ENCODE measurements at places on chromosomes 13 and 19. TPM values are rescaled to one million over a fixed set of nuclear protein-coding genes. Genes with fewer than 3 reads are reported as not detected.

GRCh38 chr19:51531349-51532315, at the start of gene SIGLEC6:
Gene SIGLEC6, minus strand, starts transcription at chr19:51531670. Its CDS starts 22 bp downstream, at chr19:51531648.
- no peak for DNase-seq

GRCh38 chr13:63206461-63206860, 1790.8 kb upstream of the PCDH20 start:
- DNase-seq, result no peak

GRCh38 chr13:113768018-113768905, 9.2 kb downstream of the TMEM255B start:
- DNase-seq, result no peak

GRCh38 chr13:36549755-36550154, 117.5 kb downstream of the CCNA1 start:
- DNase-seq, result no peak

DNA sequence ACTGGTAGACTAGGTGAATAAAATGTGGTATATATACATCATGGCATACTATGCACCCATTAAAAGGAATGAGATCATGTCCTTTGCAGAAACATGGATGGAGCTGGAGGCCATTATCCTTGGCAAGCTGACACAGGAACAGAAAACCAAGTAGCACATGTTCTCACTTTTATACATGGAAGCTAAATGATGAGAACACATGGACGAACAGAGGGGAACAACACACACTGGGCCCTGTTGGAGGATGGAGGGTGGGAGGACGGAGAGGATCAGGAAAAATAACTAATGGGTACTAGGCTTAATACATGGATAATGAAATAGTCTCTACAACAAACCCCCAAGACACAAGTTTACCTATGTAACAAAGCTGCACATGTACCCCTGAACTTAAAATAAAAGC, 780.0 kb downstream of the DACH1 start:
- no peak for DNase-seq

DNA sequence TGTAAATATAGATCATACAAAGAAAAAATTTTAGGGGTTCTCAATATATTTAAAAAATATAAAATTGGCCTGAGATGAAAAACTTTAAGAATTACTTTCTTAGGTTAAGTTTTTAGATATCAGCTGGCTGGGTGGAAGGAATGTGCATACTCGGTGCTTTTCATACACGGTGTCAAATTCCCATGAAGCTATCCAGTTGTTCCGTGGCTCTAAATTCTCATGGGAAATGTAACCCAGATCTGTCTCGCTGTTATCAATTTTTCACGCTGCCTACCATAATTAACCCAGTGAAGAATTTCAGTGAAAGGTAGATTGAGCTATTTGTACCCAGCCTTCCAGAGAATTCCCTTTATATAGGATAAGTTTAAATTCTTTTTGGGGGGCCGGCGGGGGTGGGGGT, 11.6 kb upstream of the ZNF835 start:
- DNase-seq, result no peak

DNA sequence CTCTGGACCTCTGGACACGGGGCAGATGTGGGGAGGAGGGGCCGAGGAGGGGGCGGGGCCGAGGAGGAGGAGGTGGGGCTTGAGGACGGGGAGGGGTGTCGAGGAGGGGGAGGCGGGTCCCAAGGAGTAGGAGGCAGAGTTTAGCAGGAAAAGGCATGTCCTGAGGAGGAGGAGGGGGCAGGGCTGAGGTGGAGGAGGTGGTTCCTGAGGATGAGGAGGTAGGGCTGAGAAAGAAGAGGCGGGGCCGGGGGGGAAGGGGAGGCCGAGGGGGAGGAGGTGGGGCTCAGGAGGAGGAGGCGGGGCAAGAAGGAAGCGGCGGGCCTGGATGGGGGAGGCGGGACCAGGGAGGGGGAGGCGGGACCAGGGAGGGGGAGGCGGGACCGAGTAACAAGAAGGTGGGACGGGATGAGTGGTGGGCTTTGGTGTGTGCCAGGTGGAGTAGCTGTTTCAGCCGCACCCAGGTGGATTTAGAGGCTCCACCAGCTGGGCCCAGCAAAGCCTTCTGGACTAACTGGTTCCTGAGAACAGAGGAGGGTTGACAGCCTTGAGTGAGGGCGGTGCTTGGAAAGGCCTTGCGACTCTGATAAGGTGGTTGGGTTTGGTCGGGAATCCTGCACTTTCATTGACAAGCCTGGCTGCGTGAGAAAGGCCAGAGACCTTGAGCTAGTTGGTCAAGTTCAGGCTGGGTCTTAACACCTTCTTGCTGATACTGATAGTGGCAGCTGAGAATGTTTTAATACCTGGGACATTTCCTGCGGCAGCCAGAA, 7.7 kb downstream of the TECR start:
- DNase-seq, result peak; percentile 29

PEAK3 gene
- not detected for total RNA-seq

OR10H1 gene
- not detected for total RNA-seq

POU2F2 gene
- 68.5 TPM for total RNA-seq

KLK15 gene
- total RNA-seq, result not detected

FCAR gene
- 0.29 TPM for total RNA-seq

CCDC194 gene
- total RNA-seq, result 2.5 TPM

SIX5 gene
- total RNA-seq, result 1.5 TPM
